ENCODE measurements at places on chromosomes 11 and 22.
A peak's percentile ranks its signal among the peaks of the same experiment; 100 is the strongest.

DNA sequence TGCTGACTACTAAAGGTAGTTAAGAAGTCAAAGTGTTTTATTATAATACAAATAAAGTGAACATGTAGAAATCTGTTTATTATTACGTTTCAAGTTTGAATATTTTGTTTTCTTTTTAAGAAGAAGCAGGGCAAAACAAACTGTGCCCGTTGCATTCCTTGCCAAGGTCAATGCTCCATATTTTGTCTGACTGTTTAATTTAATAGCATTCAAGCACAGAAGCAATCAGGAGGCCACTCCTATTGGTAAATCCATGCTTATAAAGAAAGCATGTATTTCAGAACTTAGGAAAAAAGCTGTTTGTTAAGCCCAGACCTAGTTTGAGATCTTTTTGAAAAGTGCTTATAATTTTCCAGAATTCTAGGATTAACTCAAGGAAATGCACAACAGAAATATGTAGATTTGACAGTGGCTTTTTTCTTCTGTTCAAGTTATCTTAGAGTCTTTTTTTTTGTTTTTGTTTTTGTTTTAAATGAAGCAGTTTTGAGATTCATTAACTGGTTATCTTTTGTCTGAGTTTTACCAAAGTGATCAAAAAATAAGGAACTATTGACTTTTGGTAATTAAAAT, 51.7 kb downstream of the ARHGAP42 start:
- no peak for DNase-seq

DNA sequence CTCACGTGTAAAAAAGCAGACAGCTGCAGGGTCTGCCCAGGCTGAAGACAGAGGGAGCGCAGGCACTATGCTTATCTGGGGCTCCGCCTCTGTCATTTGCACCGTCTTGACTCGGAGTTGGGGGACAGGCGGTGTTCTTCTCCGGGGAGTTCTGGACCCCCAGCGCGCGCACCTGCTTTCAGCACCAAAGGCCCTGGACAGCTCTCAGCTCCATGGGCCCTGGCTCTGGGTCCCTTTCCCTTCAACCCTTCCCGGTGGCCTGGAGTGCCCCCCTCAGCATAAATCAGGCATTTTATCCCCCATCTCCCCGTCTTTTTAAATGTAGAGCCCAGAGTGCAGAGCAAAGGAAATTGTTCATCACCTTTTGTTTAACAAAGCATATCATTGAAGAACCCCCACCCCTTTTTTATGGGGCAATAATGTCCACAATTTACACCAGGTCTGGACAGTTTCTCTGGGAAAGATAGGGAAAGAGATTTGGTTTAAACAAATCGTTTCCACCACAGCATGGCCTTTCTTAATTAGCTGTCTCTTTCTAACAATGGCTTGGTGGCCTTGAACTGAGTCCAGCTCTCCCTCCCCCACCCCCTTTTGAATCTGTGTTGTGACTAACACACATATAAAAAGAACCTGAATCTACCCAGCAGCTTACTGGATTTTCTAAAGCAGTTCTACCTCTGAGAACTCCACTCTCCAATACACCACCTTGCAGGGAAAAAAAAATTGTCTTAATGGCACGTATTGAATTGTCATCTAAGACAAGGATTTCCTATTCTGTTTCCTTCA, 1.7 kb downstream of the SEZ6L start:
- DNase-seq = no peak

DNA sequence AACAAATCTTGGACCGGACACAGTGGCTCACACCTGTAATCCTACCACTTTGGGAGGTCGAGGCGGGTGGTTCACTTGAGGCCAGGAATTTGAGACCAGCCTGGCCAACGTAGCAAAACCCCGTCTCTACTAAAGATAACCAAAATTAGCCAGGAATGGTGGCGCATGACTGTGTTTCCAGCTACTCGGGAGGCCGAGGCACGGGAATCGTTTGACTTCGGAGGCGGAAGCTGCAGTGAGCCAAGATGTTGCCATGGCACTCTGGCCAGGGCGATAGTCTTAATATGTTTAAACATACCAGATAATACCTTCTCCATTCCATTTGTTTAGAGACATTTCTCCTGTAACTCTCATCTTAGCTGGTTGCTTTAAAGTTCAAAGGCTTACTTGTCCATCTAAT, 218.6 kb downstream of the ARHGAP42 start:
- no peak for DNase-seq

DNA sequence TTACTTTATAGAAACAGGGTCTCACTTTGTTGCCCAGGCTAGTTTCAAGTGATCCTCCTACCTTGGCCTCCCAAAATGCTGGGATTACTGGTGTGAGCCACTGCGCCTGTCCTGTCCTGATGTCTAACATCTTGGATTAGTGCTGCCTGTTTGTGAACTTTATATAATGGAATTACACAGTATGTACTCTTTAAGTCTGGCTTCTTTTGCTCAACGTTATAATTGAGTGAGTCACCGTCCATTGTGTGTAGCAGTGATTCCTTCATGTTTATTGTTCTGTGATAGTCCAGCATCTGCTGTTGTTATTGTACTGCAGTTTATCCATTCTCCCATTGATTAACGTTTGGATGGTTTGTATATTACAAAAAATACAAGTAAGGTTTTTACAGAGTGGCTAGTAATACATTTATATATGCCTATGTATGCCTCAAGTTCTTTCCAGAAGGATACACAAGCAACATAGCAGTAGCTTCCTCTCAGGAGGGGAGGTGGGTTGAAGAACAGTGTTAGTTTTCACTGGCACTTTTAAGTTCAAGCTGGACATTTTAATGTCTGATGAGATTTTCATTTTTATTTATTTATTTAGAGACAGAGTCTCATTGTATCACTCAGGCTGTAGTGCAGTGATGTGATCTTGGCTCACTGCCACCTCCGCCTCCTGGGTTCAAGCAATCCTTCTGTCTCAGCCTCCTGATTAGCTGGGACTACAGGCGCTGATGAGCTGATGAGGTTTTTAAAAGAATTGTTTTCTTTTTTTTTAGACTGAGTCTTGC, 25.2 kb upstream of the MICALL1 start:
- no peak for DNase-seq

GRCh38 chr22:48692734-48693376, 1134.8 kb downstream of the BRD1 start:
- DNase-seq = no peak

DNA sequence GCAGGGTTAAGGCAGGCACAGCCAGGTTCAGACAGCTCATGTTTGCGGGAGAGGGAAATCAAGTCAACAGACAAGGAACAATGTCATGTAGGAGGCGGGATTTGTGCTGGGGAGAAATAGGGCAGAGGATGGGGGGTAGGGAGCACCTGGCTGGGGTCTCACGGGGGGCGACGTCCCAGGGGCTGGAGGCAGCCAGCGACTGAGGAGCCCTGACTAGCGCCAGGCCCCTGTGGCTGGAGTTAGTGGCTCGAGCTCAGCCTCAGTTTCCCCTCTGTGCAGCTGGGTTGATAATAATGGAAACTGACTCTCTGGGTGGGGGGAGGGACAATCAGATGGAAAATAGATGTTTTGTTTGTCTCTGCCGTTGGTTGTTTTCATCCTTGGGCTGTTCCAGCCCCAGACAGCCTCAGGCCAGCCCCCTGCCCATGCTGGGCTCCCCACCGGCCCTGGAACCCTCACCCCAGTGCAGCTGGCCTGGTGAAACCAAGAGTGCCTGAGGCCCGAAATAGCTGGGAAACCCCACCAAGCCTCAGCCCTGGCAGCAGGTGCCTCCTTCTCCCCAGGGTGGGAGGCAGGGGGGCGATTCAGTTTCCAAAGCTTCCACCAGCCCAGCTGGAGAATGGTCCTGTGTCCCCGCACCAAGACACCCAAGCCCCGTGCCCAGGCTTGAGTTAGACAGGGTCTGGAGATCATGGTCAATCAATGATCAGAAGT, 44.1 kb downstream of the IGLL5 start:
- no peak for DNase-seq

GRCh38 chr22:23280356-23281052, 100.2 kb downstream of the BCR start:
- DNase-seq = no peak

DNA sequence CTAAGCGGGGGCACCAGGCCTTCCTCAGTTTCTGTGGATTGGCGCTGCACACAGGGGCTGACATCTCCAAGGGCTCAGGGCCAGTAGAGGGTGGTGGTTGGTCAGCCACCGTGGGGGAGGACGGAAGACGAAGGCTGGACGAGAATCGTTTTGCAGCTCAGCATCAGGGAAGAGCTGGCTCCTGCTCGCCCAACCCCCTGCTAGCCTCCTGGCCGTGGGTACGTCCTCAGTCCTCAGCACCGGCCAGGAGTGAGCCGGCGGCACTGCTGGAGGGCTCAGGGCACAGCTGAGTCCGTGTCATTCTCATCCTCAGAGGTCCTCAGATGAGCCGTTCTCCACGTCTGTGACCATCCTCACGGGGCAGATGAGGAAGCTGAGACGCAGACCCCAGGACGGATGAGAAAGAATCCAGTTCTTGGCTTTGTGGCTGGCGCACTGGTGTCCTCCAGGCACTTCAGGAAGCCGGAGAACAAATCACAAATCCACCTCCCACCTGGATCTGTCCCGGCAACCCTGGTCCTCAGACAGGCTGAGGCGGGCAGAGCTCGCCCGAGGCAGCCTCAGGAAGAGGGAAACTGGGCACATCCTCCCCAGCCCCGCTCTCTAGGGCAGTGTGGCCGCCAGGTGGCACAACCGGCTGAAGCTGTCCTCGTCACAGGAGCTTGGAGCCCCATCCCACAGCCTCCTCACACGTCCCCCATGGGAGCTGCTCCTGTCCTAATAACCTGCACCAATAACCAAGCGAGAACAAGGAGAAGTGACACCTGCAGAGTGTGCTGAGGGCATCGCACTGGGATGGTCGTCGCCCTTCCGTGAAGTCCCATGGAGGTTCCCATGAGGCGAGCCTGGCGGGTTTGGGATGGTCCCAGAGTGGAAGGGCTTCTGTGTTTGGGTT, 393.7 kb downstream of the BRD1 start:
- no peak for DNase-seq

DNA sequence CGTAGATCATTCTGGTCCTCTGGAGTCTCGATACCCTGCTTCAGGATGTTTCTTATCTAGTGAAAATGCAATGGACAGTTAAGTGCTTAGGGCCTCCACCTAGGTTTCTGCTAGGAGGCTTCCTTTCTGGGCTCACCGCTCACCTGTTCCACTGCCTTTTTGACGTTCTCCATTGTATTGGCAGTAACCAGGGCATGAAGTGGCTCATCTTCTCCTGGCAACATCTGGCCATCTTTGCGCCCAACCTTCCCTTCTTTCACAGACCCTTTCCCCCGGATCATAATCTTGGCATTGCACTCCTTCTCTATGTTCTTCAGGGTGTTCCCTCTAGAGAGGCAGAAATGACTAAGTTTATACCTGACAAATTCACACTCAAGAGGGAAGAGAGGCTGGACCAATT, 9.1 kb downstream of the SF1 start:
- DNase-seq = no peak

GRCh38 chr11:35146711-35147110, 7.7 kb downstream of the CD44 start:
- DNase-seq = no peak

GRCh38 chr22:23401111-23401909, 178.8 kb downstream of the IGLL1 start:
- DNase-seq = no peak

- DNase-seq = no peak
Observed at GRCh38 chr11:64028398-64029115, 7.2 kb upstream of the FLRT1 start.

- DNase-seq = peak; percentile 17
Observed at GRCh38 chr11:36352922-36353321, 56.8 kb downstream of the PRR5L start.

All from stimulated activated CD8-positive, alpha-beta memory T cell treated with anti-CD3 and anti-CD28 coated beads, Interleukin-2, amount 100 ng/mL, for 1 hour (primary cell).